ENCODE measurements at places on chromosomes 5 and 9.

DNA sequence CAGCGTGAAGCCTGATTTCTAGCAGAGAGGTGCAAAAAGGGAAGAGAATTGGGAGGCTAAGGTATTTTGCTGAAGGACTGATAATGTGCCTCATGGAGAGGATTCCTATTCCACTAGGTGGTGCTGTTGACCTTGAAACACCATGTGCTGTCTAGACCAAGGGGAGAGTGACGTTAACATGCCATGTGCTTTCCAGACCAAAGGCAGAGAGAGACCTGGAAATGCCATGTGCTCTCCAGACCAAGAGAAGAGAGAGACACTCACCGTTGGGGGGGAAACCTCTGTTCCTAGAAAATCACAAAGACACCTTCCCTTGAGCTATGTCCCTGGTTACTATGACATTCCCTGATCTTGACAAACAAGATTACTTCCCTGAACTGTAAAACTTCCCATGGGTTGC, 286.0 kb upstream of the TUSC1 start:
- peak; percentile 62 for DNase-seq

DNA sequence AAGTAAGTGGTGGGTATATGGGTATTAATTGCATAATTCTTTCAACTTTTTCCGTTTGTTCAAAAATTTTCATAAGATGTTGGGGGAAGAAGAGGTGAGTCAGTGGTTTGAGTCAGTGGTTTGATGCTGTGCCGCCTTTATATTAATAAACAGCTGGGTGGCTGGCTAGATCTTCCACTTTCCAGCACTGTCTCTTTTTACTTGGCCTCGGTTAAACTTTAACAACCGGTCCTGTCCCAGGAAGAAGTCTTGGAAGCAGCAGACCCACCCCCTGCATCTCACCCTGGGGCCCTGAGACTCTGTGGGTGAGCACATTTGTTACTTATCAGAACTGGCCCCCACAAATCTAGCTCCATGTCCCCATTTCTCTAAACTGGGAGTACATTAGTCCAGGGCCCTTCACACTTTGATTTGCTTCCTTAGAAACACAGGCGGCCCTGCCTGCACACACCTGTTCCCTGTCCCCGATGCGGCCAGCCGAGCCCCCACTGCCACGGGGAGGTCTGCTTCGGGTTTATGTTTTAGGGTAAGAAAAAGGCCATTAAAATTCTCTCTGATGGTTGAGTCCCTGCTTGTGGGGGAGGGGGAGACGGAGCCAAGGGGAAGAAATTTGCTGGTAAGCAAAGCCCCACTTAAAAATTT, 90.7 kb downstream of the PTCH1 start:
- no peak for DNase-seq

- no peak for DNase-seq
Measured at GRCh38 chr5:43675357-43675756, 72.4 kb downstream of the NNT start.

DNA sequence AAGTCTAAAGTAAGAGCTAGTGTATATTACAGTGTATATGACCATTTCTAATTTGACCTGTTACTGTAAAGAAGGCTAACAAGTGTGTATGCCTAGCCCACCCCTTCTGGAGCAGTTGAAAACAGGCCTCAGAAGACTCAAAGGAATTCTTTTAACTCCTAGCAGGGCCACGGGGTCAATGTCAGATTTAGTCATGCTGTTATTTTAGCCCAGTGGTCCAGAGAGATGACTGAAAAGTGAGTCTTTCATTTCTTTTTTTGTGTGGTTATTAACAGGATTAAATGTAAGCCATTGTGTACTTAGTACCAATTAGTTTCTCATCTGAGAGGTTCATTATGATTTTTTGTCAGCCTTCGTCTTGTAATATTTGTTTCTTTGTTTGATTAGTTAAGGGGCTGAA, 24.4 kb downstream of the ZCCHC7 start:
- DNase-seq: no peak

- DNase-seq: no peak
Measured at GRCh38 chr5:2182020-2182419, 299.3 kb upstream of the IRX4 start.

- DNase-seq: no peak
Measured at GRCh38 chr9:882416-882924, 41.0 kb downstream of the DMRT1 start.

- no peak for DNase-seq
Measured at GRCh38 chr5:167639273-167639672, 652.2 kb upstream of the WWC1 start.

GRCh38 chr5:164824671-164825070, 1319.3 kb downstream of the MAT2B start:
- no peak for DNase-seq

DNA sequence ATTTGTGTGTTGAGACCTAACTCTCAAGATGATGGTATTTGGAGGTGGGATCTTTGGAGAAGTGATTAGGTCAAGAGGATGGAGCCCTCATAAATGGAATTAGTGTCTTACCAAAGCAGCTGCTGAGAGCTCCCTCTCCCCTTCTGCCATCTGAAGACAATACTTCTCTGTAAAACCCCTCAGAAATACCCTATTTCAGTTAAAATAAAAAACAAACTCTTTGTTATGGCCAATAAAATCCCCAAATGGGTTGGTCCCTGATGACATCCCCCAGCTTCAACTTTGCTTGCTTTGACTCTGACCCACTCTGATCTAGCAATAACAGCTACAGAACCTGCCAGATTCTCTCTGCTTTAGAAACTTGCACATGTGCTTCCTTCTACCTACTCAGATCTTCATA, 100.9 kb downstream of the SNCAIP start:
- no peak for DNase-seq

GRCh38 chr5:168755548-168756093, 176.5 kb upstream of the PANK3 start:
- DNase-seq: no peak

GRCh38 chr5:22549876-22550671, 303.1 kb downstream of the CDH12 start:
- no peak for DNase-seq

DNA sequence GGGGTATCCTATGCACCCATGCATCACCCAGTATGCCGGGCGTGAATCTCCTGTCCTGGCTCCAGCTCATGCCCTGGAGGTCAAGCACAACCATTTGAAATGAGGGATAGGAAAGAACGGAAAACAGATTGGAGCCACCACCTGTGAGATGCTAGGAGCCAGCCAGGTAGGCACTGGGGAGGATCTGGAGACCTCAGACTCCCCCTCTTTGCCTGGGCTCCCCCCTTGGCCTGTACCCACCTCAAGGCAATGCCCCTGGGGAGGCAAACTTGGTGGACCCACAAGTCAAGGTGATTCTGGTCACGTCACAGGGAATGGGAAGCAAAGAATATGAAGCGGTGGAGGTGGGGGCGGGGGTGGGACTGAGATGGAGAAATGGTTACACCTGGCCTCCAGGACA, 92.6 kb downstream of the PAX5 start:
- no peak for DNase-seq

DNA sequence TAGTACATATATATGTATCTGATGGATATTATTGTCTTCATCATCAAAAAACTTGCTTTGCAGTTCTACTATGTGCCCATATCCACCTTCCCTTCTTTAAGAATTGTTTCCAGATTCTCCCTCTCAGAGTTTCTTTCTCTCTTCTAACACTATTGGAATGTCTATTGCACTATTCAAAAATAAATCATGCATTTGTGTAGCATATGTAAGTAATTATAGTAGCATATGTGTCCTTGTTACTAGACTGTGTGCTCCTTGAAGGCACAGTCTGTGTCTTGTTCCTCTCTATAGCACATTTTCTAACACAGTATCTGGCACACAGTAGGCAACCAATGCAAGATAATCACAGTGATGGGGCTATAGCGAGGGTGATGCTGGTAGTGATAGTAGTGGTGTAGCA, 43.4 kb upstream of the TRIM32 start:
- DNase-seq: no peak

DNA sequence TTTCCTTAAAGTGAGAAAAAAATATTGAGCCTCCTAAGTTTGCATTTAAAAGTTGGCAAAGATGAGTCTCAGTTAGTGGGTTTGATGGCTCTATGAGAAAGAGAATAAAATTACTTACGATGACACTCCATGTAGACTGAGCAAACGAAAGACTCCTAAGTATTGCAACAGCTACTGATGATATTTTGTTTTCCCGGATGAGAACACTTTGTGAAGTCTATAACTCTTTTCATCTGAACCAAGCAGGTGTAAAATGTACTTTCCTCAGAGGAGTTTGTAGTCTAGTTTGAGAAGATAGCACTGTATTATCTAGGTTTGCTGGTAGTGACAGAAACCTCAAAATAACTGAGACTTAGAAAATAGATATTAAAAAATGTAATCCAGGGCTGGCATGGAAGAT, 1.7 kb upstream of the ITK start:
- DNase-seq: no peak

DNA sequence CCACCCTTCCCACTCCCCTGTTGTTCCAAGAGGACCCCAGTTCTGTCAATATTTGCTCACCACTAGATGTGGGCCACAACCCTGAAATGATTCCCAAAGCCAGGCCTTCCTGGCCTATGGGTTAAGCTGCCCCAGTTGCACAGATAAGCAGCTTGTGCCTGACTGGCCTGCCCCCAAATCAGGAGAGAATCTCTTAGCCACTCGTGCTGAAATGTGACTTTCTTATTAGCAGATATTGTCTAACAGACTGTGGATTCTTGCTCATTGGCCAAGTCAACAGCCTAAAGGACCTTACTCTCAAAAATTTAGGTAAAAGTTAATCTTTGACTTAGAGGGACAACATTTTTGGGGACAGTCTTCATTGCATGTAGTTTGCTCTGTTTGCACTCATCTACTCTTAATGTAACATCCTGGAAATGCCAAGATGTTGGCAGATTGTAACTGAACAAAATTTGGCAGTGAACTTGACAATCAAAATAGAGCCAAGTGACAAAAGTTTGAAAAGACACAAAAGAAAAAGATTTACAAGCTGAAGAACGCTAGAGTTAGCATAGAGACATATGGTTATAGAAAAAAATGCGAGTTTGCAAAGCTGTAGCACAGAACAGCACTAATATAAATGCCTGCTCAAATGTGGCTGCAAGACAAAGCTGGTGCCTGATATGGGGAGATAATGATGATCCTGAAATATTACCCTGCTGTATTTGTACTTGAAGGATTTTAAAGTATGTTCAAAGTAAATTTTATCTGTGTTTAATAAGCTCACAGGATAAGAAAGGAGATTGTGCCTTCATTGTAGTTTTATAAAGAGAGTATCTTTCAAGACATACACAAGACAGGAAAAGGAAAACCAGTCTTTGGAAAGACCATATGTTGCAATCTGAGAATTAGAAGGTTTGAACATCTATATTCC, 29.0 kb upstream of the FSD1L start:
- DNase-seq: no peak

DNA sequence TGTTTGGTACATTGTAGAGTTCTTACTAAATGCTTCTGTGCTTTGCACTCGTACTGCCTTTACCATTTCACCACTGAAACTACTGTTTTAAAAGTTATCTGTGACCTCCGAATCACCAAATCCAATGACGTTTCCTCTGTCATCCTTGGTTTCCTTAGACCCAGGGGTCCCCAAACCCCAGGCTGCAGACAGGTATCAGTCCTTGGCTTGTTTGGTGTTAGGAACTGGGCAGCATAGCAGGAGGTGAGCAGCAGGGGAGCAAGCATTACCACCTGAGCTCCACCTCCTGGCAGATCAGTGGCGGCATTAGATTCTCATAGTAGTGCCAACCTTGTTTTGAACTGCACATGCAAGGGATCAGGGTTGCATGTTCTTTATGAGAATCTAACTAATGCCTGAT, 26.8 kb upstream of the APC start:
- DNase-seq: no peak

DNA sequence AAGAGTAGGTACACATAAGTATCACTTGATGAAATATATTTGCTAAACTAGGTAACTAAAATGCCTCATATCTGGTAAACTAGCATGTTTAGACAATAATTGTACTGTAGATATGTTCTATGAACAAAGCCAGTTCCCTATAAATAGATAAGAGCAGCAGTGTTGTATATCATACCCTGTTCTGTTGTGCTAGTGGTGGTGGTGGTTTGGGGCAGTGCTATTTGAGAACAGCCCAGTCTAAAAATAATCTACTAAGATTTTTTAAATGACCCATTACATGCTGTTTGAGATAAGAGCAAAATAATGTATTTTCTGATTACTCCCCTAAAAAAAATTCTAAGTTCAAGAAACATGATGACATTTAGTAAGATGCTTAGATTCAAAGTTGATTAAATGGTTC, 829.2 kb upstream of the DMAC1 start:
- DNase-seq: no peak

DNA sequence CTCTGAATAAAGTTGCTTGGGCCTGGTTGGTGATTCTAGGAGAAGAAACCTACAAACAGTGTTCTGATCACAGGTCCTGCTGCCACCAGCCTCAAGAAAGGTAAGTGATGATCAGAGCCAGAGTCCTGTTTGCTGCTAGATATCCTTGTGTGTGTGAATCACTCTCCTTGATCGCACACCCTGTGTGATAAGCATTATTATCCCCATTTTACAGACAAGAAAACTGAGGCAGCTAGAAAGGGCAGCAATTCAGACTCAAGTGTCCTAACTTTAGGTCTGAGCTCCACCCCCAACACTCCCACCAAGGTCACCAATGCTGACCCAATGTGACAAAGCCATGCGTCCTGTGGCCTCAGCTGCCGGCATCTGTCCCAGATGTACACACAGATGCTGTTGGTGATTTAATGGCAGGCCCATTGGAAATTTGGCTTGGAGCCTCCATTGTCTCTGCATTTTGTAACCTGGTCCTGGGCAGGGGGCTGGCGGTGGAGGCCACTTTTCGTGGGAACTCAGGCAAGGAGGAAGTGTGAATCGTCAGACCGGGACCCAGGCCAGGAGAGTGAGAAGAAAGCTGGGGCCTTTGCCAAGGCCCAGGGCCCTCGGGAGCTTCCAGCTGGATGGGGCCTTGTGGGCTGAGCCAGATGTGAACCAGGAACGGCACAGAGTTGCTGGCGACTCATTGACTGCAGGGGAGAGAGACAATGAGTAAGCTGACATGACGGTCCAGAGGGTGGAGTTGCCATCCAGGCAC, 29.8 kb upstream of the GGTA1 start:
- no peak for DNase-seq

GRCh38 chr5:179780362-179780761, 13.4 kb upstream of the LTC4S start:
- DNase-seq: no peak

GRCh38 chr9:92763721-92764380, 782 bp downstream of the BICD2 start:
- no peak for DNase-seq

GRCh38 chr5:179279347-179280094, 65.7 kb downstream of the ADAMTS2 start:
- DNase-seq: no peak

GRCh38 chr9:102534031-102534430, 461.1 kb upstream of the CYLC2 start:
- DNase-seq: no peak

Data from KG1 (cell line).